Calu3 (cell line): ENCODE measurements at places on chromosomes 6 and 20. TPM values are rescaled to one million over a fixed set of nuclear protein-coding genes. Genes with fewer than 3 reads are reported as not detected.

DNA sequence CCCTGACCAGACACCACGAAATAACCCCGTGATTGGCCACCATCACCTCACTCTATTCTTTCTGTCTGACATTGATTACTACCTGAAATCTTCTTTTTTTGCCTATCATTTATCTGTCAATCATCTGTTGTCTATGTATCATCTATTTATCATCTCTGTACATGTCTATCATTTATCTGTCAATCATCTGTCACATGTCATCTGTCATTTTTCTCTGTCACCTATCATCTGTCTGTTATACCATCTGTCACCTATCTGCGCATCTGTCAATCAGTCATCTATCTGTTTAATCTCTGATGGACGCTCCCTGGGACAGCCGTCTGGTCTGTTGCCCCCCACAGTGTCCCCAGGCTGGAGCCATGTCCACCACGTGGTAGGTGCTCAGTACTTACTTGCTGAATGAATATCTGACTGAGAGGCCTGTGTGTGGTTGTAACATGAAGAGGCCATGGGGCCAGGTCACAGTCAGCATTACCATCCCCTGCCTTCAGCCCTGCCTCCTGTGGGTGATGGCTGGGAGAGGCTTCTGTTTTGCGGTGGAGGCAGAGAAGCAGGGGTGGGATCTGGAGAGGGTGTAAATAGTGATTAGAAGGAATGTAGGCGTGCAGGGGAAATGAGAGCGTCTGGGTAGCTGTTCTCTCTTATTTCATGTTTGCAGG is 302.7 kb downstream of the QKI start:
- no peak for DNase-seq

CALHM6 gene
- 1.4 TPM in 1 of 2 replicates, not detected in the other for total RNA-seq

GRCh38 chr6:40640599-40641227 is 53.5 kb upstream of the LRFN2 start:
- DNase-seq = no peak

PIM1 gene
- total RNA-seq = 18.6 and 19.1 TPM in 2 replicates

DNA sequence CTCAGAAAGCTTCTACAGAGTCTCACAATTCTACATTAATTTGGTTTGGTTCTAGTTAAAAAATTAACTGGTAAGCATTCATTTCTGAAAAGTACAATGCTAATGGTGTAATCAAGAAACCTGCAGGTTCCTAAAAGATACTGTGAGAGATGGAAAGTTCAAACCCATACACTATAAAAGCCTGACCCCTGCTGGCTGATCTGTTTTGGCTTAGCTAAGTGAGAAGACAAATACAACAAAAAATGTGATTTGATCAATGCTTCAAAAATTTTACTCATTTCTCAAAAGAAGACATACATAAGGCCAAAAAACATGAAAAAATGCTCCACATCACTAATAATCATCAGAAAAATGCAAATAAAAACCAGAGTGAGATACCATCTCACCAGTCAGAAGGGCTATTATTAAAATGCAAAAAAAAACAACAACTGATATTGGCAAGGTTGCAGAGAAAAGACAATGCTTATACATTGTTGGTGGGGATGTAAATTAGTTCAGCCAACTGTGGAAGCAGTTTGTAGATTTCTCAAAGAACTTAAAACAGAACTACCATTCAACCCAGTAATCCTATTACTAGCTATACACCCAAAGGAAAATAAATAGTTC is 102.8 kb downstream of the MOXD1 start:
- peak; percentile 64 for DNase-seq

- DNase-seq = no peak
Measured at GRCh38 chr6:11250108-11250507, 17.6 kb upstream of the NEDD9 start.

DNA sequence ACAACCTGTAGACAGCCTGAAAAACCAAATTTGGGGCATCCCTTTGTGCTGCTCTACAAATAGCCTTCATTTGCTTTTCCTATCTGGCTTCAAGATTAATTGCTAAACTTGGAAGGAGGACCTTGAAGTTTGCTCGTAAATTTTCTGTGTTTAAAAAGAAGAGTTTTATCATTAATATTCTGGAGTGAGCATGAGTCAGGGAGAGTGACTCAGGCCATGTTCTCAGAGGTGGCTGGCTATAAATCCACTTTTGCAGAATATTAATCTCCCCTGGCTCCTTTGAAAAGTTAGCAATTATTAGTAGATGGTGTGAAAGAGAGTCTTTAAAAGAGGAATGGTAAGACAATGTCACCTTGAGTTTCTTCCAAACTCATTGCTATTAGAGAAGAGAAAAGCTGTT is 91.0 kb downstream of the ANKEF1 start:
- DNase-seq = no peak

- peak; percentile 58 for DNase-seq
Measured at GRCh38 chr6:65569505-65569904, 137.5 kb downstream of the EYS start.

OOEP gene
- total RNA-seq = 7.0 and 7.1 TPM in 2 replicates

PNRC1 gene
- 45.4 and 46.2 TPM in 2 replicates for total RNA-seq

DNA sequence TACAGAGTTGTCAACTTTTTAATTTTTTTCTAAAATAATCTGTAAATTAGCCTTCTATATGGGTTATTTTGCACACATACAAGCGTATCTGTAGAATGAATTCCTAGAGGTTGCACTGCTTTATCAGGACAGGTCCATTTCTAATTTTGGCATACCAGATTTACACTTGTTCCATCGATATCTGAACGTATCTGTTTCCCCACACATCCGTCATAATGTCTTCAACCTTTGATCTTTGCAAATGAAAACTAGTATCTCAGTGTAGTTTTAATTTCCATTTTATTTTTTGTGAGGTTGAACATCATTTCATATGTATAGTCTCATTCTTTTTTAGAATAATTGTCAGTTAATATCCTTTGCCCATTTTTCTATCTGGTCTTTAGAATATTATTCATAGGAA is 22.7 kb downstream of the SENP6 start:
- DNase-seq = no peak

DNA sequence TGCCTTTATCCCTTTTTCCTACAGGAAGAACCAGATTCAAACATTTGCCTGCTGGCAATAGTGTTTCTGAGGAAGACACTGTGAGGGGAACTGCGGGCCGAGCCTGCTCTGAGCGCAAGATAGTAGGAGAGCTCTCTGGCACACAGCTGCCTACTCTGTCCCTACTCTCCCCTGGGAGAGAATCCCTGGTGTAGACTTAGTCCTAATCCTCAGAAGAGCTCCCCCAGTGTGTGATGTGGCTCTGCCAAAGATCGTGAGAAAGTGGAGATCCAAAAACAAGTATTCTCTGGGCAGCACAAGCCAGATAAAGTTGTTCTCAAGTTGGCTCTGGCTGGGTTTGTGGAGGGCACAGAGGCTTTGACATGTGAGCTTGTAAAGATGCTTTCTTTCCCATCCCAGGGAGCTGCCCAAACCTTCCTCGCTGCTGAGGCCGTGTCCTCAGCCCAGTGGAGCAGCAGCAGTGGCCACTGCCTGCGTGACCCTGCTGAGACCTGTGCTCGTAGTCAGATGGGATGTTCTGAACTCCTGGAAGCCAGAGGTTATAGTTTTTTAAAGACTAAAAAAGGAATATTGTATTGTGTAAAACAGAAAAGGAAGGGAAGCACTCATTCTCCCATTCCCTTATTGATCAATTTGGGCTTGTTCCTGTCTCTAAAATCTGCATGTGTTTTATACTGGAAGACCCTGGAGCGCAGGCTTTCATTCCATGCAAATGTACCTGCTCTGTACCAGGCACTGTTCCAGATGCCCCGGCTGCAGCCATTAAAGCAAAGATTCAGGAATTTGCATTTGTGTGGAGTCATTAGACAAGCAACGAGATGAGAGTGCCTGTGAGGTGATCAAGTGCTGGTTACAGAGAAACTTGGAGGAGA is 30.7 kb downstream of the PNLDC1 start:
- DNase-seq = no peak

GRCh38 chr6:32047084-32047478 is 8.9 kb downstream of the CYP21A2 start:
- DNase-seq = peak; percentile 59

DNA sequence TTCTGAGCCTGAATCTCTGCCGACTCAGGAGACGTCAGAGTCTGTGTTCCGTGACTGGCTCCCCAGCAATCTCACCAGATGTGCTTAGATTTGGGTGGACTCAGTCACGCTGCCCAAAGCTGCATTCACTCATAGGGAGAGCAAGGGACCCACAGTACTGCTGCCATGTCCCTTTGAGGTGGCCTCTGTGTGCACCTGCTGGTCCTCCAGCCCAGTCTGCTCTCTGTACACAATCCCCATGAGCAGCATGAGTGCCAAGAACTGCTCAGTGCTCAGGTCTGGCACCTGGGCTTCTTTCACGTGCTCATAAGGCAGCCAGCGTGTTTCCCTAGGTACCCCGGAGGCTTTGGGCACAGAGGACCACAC is 44.2 kb upstream of the TIAM2 start:
- DNase-seq = no peak

- peak; percentile 51 for DNase-seq
Measured at GRCh38 chr6:43575105-43575771, 600 bp downstream of the XPO5 start.

RBPJL gene
- not detected in 2 replicates for total RNA-seq
